ENCODE measurements at places on chromosomes 5 and 9. TPM values are rescaled to one million over a fixed set of nuclear protein-coding genes. Genes with fewer than 3 reads are reported as not detected.

Gene BRD8
- total RNA-seq: 55.0 TPM

Gene LCN1
- total RNA-seq: not detected

Gene GRM6
- not detected for total RNA-seq

Gene RGMB
- total RNA-seq: 5.9 TPM

Gene LHX3
- total RNA-seq: 0.09 TPM

Gene MEIKIN
- not detected for total RNA-seq

Gene IL13
- not detected for total RNA-seq

Gene OTP
- total RNA-seq: 0.03 TPM

Gene RORB
- not detected for total RNA-seq

Gene SH3GL2
- total RNA-seq: 0.09 TPM
